Dermis microvascular lymphatic vessel endothelial cell (primary cell): ENCODE measurements at places on chromosomes 3 and 15. TPM values are rescaled to one million over a fixed set of nuclear protein-coding genes. Genes with fewer than 3 reads are reported as not detected.

The ATP8B4 gene
- total RNA-seq, result 0.39 and 2.0 TPM in 2 replicates

The NAA80 gene
- total RNA-seq, result 4.0 and 4.5 TPM in 2 replicates

The SLC12A1 gene
- not detected in 2 replicates for total RNA-seq

The SERPINI2 gene
- not detected in 2 replicates for total RNA-seq

The EXD1 gene
- total RNA-seq, result under 0.01 TPM in 1 of 2 replicates, not detected in the other

The LRRC31 gene
- total RNA-seq, result not detected in 2 replicates

The ASB14 gene
- not detected in 2 replicates for total RNA-seq
